ENCODE measurements at places on chromosomes 5 and 9. TPM values are rescaled to one million over a fixed set of nuclear protein-coding genes. Genes with fewer than 3 reads are reported as not detected.

N4BP3 gene
- 0.56 TPM for total RNA-seq

SPINK13 gene
- not detected for total RNA-seq

OTP gene
- not detected for total RNA-seq

LRRC19 gene
- not detected for total RNA-seq

BHMT2 gene
- total RNA-seq = not detected

FOXD4L5 gene
- 0.52 TPM for total RNA-seq

SNCAIP gene
- 0.12 TPM for total RNA-seq

BTNL8 gene
- total RNA-seq = not detected

CCL19 gene
- total RNA-seq = not detected

PRRX2 gene
- not detected for total RNA-seq

GRCh38 chr9:69674112-69674685 lies 2.0 kb upstream of the APBA1 start:
- no peak overlapping the region for H3K27ac ChIP-seq
- peaks cover 15% of the 10 kb centered on the region for H3K27me3 ChIP-seq
- H3K4me1 ChIP-seq = peaks cover 6% of the 10 kb centered on the region
- no peaks in the 10 kb centered on the region for H3K36me3 ChIP-seq
- DNase-seq = no peak

DNA sequence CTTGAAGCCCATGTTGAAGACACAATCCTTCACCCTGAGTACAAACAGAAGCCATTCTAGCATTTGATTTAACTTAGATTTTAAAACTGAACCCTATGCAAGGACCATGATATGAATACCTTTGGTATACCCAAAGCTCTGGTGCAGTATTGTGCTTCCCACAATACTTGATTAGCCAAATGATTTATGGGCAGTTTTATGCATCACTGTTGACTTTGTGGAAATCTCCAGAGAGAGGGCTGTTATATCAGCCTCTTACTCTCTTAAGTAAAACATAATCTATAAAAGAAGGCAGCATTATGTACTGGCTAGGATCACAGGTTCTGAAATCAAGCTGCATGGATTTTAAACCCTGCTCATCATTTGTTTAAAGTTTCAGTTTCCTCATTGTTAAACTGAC lies 762.8 kb downstream of the EFNA5 start:
- no peak overlapping the region for H3K4me3 ChIP-seq
- H3K27ac ChIP-seq = no peak overlapping the region
- no peaks in the 10 kb centered on the region for H3K36me3 ChIP-seq
- H3K4me1 ChIP-seq = no peaks in the 10 kb centered on the region
- H3K27me3 ChIP-seq = no peaks in the 10 kb centered on the region
- no peak for DNase-seq

DNA sequence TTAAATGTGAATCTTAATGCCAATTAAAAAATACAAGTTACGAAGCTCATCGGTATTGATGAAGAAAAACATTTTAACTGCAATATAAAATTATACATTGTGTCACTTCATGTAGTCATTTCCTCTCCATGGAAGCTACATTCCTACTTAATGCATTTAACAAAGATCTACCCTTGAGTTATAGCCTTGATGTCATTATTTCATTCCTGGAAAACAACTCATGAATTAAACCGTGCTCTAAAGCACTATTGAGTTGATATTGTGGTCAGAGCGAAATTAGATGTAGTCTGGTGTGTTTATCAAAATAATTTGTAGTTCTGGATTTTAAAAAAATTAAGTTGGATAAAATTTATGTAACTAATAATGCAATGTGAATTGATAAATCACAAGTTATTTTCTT lies 11.1 kb downstream of the C5orf47 start:
- peaks cover 5% of the 10 kb centered on the region for H3K4me1 ChIP-seq
- H3K27me3 ChIP-seq = peaks cover 46% of the 10 kb centered on the region
- no peak overlapping the region for H3K4me3 ChIP-seq
- no peaks in the 10 kb centered on the region for H3K36me3 ChIP-seq

DNA sequence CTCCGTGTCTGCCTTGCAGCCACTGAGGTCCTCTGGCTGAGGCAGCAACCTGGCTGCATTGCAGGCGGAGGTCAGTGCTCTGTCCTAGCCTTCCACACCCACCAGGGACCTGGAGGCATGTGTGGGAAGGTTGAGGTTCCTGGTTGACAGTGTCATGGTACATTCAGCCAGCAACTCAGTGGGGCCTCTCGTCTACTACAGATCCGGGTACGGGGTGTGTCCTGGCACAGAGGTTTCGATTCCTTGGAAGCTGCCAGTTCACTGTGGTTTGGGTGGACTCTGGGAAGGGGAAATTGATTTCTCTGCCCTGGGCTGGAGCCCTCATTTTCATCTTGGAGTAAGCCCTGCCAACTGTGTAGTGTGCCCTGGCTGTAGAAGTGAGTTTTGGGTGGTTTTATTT lies 45.1 kb downstream of the PDE8B start:
- DNase-seq = no peak
- H3K27me3 ChIP-seq = peaks cover 58% of the 10 kb centered on the region
- peaks cover 10% of the 10 kb centered on the region for H3K4me1 ChIP-seq
- no peaks in the 10 kb centered on the region for H3K36me3 ChIP-seq
- no peak overlapping the region for H3K4me3 ChIP-seq

GRCh38 chr5:179250561-179251225 lies 94.6 kb downstream of the ADAMTS2 start:
- no peak for DNase-seq
- H3K4me1 ChIP-seq = no peaks in the 10 kb centered on the region
- no peaks in the 10 kb centered on the region for H3K27me3 ChIP-seq
- H3K36me3 ChIP-seq = no peaks in the 10 kb centered on the region

- H3K4me1 ChIP-seq = peaks cover 26% of the 10 kb centered on the region
- peak overlapping the region; percentile 59 for H3K4me3 ChIP-seq
- peak overlapping the region; percentile 55 for H3K27ac ChIP-seq
- H3K36me3 ChIP-seq = no peaks in the 10 kb centered on the region
- peak; percentile 87 for DNase-seq
- no peaks in the 10 kb centered on the region for H3K27me3 ChIP-seq
Measured at GRCh38 chr5:91016954-91017700, 366.0 kb downstream of the ARRDC3 start.

DNA sequence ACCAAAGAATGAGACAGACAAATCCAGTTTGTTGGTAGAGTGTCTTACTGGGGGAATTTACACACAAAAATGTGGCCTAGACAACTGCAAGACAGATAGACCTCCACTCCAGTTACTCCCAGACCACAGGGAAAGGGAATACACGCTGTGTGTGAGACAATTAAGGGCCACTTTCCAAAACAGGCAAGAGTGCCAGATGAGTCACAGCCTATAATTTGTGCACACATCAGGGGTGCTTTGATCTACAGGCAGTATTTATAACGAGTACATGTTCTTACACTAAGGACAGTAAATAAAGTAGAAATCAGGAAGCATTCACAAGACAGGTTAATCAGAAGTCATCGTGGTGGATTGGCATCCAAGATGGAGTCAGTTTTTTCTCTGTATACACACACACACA lies 114.8 kb downstream of the ZNF622 start:
- no peaks in the 10 kb centered on the region for H3K4me1 ChIP-seq
- H3K27me3 ChIP-seq = peaks cover 48% of the 10 kb centered on the region
- H3K36me3 ChIP-seq = no peaks in the 10 kb centered on the region
- DNase-seq = peak; percentile 28
- H3K27ac ChIP-seq = no peak overlapping the region

DNA sequence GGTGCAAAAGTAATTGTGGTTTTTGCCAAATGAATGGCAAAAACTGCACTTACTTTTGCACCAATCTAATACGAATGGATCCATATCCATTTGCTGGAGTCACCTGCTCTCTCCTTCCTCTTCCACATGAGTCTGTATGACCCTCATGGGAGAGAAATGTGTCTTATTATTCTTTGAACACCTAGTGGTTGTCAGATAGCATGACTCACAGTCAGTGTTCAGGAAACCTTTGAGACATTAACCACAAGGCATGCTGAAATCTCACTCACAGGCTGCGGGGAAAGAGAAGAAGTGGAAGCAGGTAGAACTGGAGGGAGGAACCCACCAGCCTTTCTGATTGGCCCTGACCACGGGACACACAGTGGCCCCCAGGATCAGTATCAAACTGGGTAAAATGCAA lies 222.8 kb upstream of the KLF4 start:
- H3K27ac ChIP-seq = peak overlapping the region; percentile 86
- H3K4me1 ChIP-seq = peaks cover 35% of the 10 kb centered on the region
- DNase-seq = peak; percentile 91
- H3K36me3 ChIP-seq = no peaks in the 10 kb centered on the region
- no peaks in the 10 kb centered on the region for H3K27me3 ChIP-seq

GRCh38 chr9:71001780-71002386 lies 119.5 kb downstream of the TRPM3 start:
- DNase-seq = peak; percentile 70
- no peaks in the 10 kb centered on the region for H3K27me3 ChIP-seq
- no peaks in the 10 kb centered on the region for H3K36me3 ChIP-seq
- H3K4me3 ChIP-seq = no peak overlapping the region
- no peaks in the 10 kb centered on the region for H3K4me1 ChIP-seq
- no peak overlapping the region for H3K27ac ChIP-seq

DNA sequence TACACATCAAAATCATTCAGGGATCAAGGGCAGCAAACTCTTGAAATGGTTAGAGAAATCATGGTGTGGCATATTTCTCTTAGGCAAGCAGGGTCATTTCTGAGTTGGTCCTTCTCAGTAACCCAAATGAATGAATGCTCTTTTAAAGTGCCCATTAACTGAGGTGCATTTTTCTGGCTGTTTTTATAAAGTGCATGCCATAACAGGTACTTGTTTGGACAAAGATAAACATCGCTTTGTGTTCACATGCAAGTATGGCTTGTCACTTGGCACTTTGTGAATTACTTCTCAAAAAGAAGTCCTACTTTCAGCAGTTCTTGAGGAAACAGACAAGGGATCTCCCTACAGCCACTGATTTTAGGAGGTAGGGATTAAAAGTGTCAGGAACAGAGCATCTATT lies 64.8 kb upstream of the IFNE start:
- no peak for DNase-seq
- no peaks in the 10 kb centered on the region for H3K27me3 ChIP-seq
- H3K27ac ChIP-seq = peak overlapping the region; percentile 89
- no peaks in the 10 kb centered on the region for H3K36me3 ChIP-seq
- peaks cover 21% of the 10 kb centered on the region for H3K4me1 ChIP-seq
- peak overlapping the region; percentile 18 for H3K4me3 ChIP-seq

DNA sequence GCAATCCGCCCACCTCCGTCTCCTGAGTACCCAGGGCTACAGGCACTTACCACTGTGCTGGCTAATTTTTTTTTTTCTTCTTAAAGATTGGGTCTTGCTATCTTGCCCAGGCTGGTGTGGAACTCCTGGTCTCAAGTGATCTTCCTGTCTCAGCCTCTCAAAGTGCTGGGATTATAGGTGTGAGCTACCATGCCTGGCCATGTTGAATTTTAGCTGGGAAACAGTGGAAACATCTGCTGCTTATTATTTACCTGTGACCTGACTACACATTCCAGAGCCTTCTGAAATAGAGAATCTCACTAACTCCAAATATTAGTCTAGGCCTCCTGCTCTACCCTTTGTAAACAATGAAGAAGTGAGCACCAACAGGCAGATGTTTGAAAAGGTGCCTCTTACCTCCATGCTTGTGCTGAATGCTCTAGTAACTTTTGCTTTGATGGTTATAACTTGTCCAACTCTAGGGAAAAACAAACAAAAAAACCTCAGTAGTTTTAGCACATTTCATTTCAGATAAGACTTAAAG lies 22.5 kb downstream of the ACOT12 start:
- DNase-seq = no peak
- H3K4me1 ChIP-seq = no peaks in the 10 kb centered on the region
- no peak overlapping the region for H3K4me3 ChIP-seq
- H3K27ac ChIP-seq = no peak overlapping the region
- peaks cover 16% of the 10 kb centered on the region for H3K27me3 ChIP-seq

- H3K4me1 ChIP-seq = peaks cover 9% of the 10 kb centered on the region
- no peak overlapping the region for H3K4me3 ChIP-seq
- no peaks in the 10 kb centered on the region for H3K27me3 ChIP-seq
- no peaks in the 10 kb centered on the region for H3K36me3 ChIP-seq
Measured at GRCh38 chr9:70131296-70131695, 87.6 kb downstream of the MAMDC2 start.

DNA sequence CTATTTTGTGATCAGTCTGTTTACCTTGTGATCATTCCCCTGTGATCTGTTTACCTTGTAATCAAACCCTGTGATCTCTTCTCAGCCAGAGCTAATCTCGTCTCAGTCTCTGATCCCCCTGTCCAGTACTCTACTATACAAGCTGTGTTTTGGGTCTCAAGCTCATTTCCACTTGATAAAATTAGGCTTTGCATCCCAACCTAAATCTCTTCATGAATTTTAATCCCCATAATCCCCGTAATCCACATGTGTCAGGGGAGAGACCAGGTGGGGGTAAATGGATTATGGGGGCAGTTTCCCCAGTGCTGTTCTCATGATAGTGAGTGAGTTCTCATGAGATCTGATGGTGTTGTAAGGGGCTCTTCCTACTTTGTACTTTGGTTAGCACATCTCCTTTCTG lies 157.2 kb downstream of the PRR16 start:
- H3K4me3 ChIP-seq = no peak overlapping the region
- peak overlapping the region; percentile 14 for H3K27ac ChIP-seq
- H3K36me3 ChIP-seq = no peaks in the 10 kb centered on the region
- H3K4me1 ChIP-seq = peaks cover 26% of the 10 kb centered on the region

- no peak overlapping the region for H3K27ac ChIP-seq
- no peaks in the 10 kb centered on the region for H3K27me3 ChIP-seq
- DNase-seq = peak; percentile 3
- H3K36me3 ChIP-seq = no peaks in the 10 kb centered on the region
- H3K4me1 ChIP-seq = peaks cover 9% of the 10 kb centered on the region
Measured at GRCh38 chr9:81146241-81146640, 543.1 kb downstream of the TLE1 start.

GRCh38 chr5:171855798-171856763 lies 70.5 kb downstream of the SMIM23 start:
- peaks cover 11% of the 10 kb centered on the region for H3K36me3 ChIP-seq
- H3K4me1 ChIP-seq = peaks cover 3% of the 10 kb centered on the region
- H3K27me3 ChIP-seq = no peaks in the 10 kb centered on the region
- H3K27ac ChIP-seq = no peak overlapping the region
- no peak for DNase-seq

GRCh38 chr9:107615321-107615720 lies 125.8 kb upstream of the KLF4 start:
- H3K27me3 ChIP-seq = no peaks in the 10 kb centered on the region
- H3K27ac ChIP-seq = no peak overlapping the region
- H3K4me1 ChIP-seq = no peaks in the 10 kb centered on the region
- no peak overlapping the region for H3K4me3 ChIP-seq
- H3K36me3 ChIP-seq = no peaks in the 10 kb centered on the region

GRCh38 chr5:127849891-127850290 lies 146.7 kb downstream of the CCDC192 start:
- H3K4me1 ChIP-seq = peaks cover 6% of the 10 kb centered on the region
- H3K4me3 ChIP-seq = no peak overlapping the region
- no peaks in the 10 kb centered on the region for H3K36me3 ChIP-seq
- H3K27me3 ChIP-seq = no peaks in the 10 kb centered on the region

- DNase-seq = peak; percentile 90
- peaks cover 13% of the 10 kb centered on the region for H3K4me1 ChIP-seq
- H3K27me3 ChIP-seq = peaks cover 8% of the 10 kb centered on the region
- H3K27ac ChIP-seq = no peak overlapping the region
- H3K36me3 ChIP-seq = no peaks in the 10 kb centered on the region
Measured at GRCh38 chr5:35313291-35313690, 83.0 kb upstream of the PRLR start.

- H3K4me1 ChIP-seq = peaks cover 6% of the 10 kb centered on the region
- H3K27ac ChIP-seq = peak overlapping the region; percentile 52
- H3K27me3 ChIP-seq = no peaks in the 10 kb centered on the region
- peak; percentile 95 for DNase-seq
Measured at GRCh38 chr5:55868846-55869245, 17.7 kb downstream of the IL31RA start.

GRCh38 chr5:77550406-77550805 lies 58.3 kb upstream of the WDR41 start:
- H3K4me3 ChIP-seq = no peak overlapping the region
- H3K36me3 ChIP-seq = no peaks in the 10 kb centered on the region
- DNase-seq = no peak
- H3K4me1 ChIP-seq = no peaks in the 10 kb centered on the region
